Esophagus squamous epithelium (tissue), 5 donors: ENCODE measurements at places on chromosomes 7 and 10.

DNA sequence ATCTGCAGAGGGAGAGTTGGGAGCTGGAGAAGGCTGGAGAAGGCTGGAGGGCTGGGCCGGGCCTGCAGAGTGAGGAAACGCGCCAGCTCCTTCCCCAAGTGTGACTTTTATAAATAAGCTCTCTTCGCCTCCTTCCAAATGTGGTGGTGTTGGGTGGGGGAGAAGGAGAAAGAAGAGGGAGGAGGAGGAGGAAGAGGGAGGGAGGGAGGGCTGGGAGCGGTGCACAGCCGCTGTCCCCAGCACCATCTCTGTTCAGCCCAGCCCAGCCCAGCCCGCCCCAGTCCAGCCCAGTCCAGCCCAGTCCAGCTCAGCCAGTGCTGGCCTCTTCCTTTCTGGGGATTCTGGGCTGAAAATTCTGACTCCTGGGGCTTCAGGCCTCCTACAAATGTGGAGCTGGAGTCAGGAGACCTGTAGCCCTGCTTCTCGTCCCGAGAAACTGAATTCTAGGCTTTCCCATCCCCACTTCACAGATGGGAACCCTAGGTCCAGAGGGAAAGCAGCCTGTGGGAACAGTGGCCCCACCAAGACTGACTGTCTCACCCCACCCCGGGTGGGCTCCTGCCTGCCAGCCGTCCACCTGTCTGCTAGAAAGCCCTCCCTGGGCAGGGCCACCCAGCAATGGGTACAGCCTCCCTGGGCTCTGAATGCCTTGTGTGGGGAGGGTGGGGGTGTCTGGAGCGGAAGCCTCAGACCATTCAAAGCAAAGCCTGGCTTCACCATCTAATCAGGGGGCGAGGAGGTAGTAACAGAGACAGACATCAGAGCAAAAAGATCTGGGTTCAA, 2.3 kb downstream of the STX1A start:
- peaks cover 26% of the 10 kb centered on the region for H3K4me1 ChIP-seq
- H3K4me3 ChIP-seq: no peak overlapping the region
- no peaks in the 10 kb centered on the region for H3K27me3 ChIP-seq
- no peaks in the 10 kb centered on the region for H3K36me3 ChIP-seq

- H3K4me1 ChIP-seq: no peaks in the 10 kb centered on the region
- H3K4me3 ChIP-seq: no peak overlapping the region
- H3K27ac ChIP-seq: no peak overlapping the region
- no peak for DNase-seq
- H3K27me3 ChIP-seq: peaks cover 6% of the 10 kb centered on the region
These were observed 224.8 kb downstream of the RPS24 start for GRCh38 chr10:78258323-78259030.

DNA sequence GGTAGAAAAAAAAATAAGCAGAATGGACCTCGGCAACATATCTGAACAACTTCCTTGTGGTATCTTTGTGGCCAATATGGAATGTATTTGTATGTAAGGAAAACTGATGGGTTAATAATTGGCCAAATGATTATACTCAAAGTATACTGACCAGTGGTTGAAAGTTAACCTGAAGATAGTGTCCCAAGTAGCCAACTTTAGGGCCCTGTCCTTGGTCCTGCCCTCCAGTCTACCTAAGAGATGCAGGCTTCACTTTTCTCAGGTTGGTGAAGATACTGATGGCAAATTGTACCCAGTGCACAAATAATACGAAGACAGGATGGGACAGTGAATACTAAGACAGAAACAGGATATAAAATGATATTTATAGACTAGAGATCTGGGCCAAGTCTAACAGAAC, 109.2 kb downstream of the SORCS3 start:
- no peaks in the 10 kb centered on the region for H3K27me3 ChIP-seq
- no peak for DNase-seq
- H3K4me3 ChIP-seq: no peak overlapping the region
- H3K36me3 ChIP-seq: no peaks in the 10 kb centered on the region
- no peaks in the 10 kb centered on the region for H3K4me1 ChIP-seq
- no peak overlapping the region for H3K27ac ChIP-seq

DNA sequence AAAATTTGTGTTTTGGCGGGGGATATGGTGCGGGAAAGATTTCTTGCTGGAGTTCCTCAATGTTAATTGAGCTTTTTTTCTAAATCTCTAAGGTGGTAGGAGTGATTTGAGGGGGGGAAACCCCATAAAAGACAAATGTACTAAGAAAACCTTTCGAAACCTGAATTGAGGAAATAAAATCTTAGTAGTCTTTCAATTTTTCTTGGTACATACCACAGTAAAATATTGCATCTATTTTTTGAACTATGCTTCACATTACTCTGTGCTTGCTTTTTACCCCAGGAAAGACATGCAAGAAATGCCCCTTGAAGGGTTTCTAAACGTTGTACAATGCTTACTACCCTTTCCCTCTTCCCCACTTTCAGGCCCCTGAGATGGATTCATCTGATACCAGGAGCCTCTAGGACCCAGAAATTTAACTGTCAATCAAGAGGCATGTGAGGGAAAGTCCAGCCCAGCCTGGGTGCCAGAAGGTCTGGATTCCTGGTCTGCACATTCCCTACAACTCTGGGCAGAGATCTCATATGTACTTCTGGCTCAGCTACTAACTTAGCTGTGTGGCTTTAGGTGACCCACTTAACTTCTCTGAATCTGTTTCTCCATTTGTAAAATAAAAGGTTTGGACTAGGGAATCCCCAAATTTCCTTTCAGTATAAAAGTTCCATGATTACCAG, 5.8 kb upstream of the PDCD4 start:
- peaks cover 48% of the 10 kb centered on the region for H3K4me1 ChIP-seq
- H3K27ac ChIP-seq: peak overlapping the region; percentile 88
- H3K36me3 ChIP-seq: no peaks in the 10 kb centered on the region
- H3K27me3 ChIP-seq: no peaks in the 10 kb centered on the region

DNA sequence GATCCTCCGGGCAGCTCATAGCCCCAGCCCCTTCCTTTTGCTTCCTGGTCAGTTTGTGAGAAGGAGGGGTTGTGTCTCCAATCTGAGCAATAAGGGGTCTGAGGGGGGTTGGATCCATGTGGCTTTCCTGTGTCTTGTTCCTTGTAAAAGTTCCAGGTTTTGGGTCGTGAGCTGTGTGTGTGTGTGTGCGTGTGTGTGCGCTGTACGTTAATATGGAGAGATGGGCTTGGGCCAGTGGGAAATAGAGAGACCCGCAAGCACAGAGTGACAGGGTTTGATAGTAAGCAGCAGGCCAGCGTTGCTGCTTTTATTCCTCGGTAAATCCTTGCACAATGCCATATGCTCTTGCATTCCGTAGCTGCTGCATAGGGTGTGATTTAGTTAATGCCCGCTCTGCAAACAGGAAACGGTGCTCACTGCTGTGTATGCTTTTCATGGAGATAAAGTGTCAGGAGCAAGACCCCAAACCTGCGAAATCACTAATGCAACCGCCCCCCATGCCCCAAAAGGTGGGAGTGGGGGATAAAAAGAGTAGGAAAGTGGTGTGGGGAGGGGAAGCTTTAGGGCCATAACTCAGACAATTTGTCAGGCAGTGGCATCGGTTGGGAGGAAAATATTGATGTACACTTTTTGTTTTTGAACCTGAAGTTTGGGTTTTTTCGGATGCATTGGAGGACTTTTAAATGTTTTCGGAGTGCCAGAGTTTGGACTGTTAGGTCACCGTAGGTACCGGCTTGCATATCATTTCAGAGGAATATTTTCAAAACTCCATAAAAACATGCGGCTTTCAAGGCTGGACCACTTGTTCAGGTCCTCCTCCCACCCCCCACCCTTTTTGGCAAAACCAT, 108.7 kb downstream of the TCF7L2 start:
- H3K36me3 ChIP-seq: no peaks in the 10 kb centered on the region
- peak overlapping the region; percentile 62 for H3K27ac ChIP-seq
- H3K27me3 ChIP-seq: no peaks in the 10 kb centered on the region
- H3K4me3 ChIP-seq: peak overlapping the region; percentile 21

DNA sequence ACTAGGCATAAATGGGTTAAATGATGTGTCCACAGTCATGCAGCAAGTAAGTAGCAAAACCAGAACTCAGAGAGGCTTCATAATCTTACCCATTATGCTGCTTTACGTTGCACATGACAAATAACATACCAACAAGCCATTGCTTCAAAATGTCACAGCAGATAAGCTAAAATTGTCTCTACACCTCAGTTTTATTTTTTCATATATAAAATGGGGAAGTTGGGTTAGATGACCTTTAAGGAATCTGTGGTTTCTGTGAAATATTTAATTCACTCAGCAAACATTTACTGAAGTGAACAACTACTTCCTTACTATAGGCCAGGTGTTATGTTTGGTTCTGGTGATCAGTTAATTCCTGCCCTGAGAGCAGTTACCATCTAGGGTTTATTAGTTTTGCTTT, 2.2 kb upstream of the ASCC1 start:
- peaks cover 39% of the 10 kb centered on the region for H3K4me1 ChIP-seq
- no peak overlapping the region for H3K4me3 ChIP-seq
- H3K27ac ChIP-seq: peak overlapping the region; percentile 99
- no peaks in the 10 kb centered on the region for H3K27me3 ChIP-seq
- DNase-seq: no peak

- H3K4me1 ChIP-seq: peaks cover 11% of the 10 kb centered on the region
- no peak overlapping the region for H3K4me3 ChIP-seq
- no peaks in the 10 kb centered on the region for H3K36me3 ChIP-seq
These were observed 14.1 kb upstream of the TAS2R41 start for GRCh38 chr7:143463556-143463955.

- H3K4me3 ChIP-seq: no peak overlapping the region
- H3K4me1 ChIP-seq: no peaks in the 10 kb centered on the region
These were observed 92.2 kb upstream of the ZPBP start for GRCh38 chr7:50185208-50185607.

- no peaks in the 10 kb centered on the region for H3K36me3 ChIP-seq
- DNase-seq: no peak
- no peaks in the 10 kb centered on the region for H3K27me3 ChIP-seq
- no peak overlapping the region for H3K27ac ChIP-seq
These were observed 223.3 kb upstream of the TCERG1L start for GRCh38 chr10:131534836-131535235.

DNA sequence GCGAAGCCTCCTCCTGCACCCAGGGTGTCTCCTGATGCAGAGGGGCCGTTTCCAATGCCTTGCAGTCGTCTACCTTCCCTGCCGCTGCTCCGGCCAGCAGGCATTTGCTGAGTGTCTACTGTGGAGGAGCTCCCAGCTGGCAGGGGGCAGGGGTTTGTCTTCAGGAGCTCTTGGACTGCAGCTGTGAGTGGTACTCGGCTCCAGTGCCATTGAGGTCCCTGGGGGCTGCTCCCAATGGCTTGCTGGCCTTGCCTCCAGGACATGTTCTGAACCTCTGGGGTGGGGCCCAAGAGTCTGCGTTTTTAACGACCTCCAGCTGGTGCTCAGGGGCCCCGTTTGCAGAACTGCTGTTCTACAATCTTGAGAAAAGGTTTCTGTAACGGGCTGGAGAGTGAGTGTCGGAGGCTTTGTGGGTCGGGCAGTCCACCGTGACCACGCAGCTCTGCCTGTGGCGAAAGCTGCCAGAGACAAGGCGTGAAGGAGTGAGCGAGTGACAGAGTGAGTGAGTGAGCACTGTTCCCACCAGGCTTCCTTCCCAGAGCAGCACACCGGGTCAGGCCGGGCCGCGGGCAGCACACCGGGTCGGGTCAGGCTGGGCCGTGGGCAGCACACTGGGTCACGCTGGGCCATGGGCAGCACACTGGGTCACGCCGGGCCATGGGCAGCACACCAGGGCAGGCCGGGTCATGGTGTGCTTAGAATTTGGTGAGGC, 520.2 kb downstream of the PTPRN2 start:
- no peaks in the 10 kb centered on the region for H3K36me3 ChIP-seq
- no peak for DNase-seq
- H3K4me3 ChIP-seq: no peak overlapping the region
- no peaks in the 10 kb centered on the region for H3K4me1 ChIP-seq

GRCh38 chr10:48594803-48595538, 9.9 kb downstream of the ARHGAP22 start:
- no peaks in the 10 kb centered on the region for H3K27me3 ChIP-seq
- H3K36me3 ChIP-seq: no peaks in the 10 kb centered on the region
- H3K4me1 ChIP-seq: peaks cover under 1% of the 10 kb centered on the region
- no peak overlapping the region for H3K4me3 ChIP-seq

GRCh38 chr7:93307131-93307660, 75.0 kb downstream of the VPS50 start:
- H3K4me3 ChIP-seq: no peak overlapping the region
- no peaks in the 10 kb centered on the region for H3K4me1 ChIP-seq
- no peak overlapping the region for H3K27ac ChIP-seq
- no peaks in the 10 kb centered on the region for H3K27me3 ChIP-seq

- peak overlapping the region; percentile 93 for H3K27ac ChIP-seq
- peak overlapping the region; percentile 76 for H3K4me3 ChIP-seq
- no peaks in the 10 kb centered on the region for H3K36me3 ChIP-seq
- peaks cover 20% of the 10 kb centered on the region for H3K4me1 ChIP-seq
- no peaks in the 10 kb centered on the region for H3K27me3 ChIP-seq
These were observed 1.7 kb downstream of the CDK6 start for GRCh38 chr7:92834507-92835260.

- DNase-seq: no peak
- peaks cover 56% of the 10 kb centered on the region for H3K4me1 ChIP-seq
- no peak overlapping the region for H3K4me3 ChIP-seq
These were observed 72.6 kb downstream of the FAM53B start for GRCh38 chr10:124671486-124672075.

- DNase-seq: no peak
- peaks cover 17% of the 10 kb centered on the region for H3K4me1 ChIP-seq
- no peaks in the 10 kb centered on the region for H3K27me3 ChIP-seq
- no peak overlapping the region for H3K4me3 ChIP-seq
These were observed 6.7 kb upstream of the INHBA start for GRCh38 chr7:41709621-41710020.

DNA sequence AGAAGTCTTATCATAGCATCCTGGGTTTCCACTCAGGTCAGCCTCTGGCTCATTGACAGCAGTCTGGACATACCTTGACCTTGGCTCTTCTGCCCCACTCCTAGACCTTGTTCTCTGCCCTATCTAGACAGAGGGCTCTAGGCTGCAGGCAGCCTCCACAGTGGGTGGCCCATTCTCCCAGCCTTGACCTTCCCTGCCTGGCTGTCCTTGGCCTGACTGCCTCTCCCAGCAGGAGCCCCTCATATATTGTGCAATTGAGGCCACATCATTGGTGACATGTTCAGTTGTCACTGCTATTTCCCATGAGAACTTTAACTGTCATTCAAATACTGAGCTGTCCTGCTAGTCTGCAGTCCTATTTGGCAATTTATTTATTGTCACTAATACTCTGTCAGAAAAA, 503.4 kb downstream of the PLXNA4 start:
- DNase-seq: no peak
- H3K27ac ChIP-seq: no peak overlapping the region
- H3K4me3 ChIP-seq: no peak overlapping the region
- H3K4me1 ChIP-seq: no peaks in the 10 kb centered on the region
- no peaks in the 10 kb centered on the region for H3K36me3 ChIP-seq

DNA sequence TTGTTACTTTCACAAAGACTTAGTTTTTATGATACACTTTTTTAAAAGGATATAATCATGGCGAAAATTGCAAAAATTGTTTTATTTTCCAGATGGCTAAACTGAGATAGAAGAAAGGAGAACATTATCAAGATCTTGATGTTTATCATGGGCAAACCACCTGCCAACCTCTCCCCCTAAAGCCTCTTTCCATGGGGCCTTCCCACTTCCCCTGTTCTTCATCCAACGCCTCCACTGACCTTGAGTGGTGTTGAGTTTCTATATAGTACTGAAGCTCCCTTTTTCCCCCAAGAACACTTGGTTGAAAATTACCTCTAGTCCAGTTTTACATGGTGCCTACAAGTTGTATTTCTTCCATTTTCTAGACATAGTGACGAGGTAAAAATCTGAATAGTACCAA, 5.0 kb downstream of the CREB3L2 start:
- H3K4me3 ChIP-seq: no peak overlapping the region
- H3K36me3 ChIP-seq: no peaks in the 10 kb centered on the region
- no peak for DNase-seq

- DNase-seq: no peak
- H3K4me1 ChIP-seq: peaks cover 18% of the 10 kb centered on the region
- no peak overlapping the region for H3K27ac ChIP-seq
- H3K36me3 ChIP-seq: no peaks in the 10 kb centered on the region
These were observed 36.7 kb upstream of the GRID1 start for GRCh38 chr10:86403183-86403797.
